Osteoblast (primary cell): ENCODE measurements at places on chromosomes 4 and X.

GRCh38 chr4:67160394-67160793, 384.9 kb downstream of the CENPC start:
- DNase-seq = no peak
- no peak overlapping the region for H3K4me3 ChIP-seq
- H3K27me3 ChIP-seq = no peaks in the 10 kb centered on the region
- no peak overlapping the region for H3K27ac ChIP-seq

DNA sequence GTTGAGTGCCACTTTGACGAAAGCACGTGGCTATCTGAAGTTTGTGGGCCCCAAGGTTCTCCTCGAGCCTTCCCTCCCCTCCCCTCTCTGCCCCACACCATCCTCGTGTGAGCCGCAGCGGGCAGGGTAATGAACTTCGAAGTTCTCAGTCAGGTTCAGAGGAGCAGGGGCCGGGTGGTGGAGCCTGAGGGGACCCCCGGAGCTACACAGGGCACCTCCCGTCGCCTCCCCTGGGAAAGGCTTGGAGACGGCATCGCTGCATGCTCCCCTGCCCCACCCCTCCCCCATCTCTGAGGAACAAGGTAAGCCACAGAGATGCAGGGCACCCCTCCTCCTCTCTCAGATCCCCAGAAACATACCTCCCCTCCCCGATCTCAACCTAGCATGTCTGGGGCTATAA, 2.8 kb upstream of the NKX1-1 start:
- no peaks in the 10 kb centered on the region for H3K4me1 ChIP-seq
- peak; percentile 93 for DNase-seq
- H3K4me3 ChIP-seq = no peak overlapping the region
- peaks cover 54% of the 10 kb centered on the region for H3K27me3 ChIP-seq
- no peaks in the 10 kb centered on the region for H3K36me3 ChIP-seq

- no peaks in the 10 kb centered on the region for H3K4me1 ChIP-seq
- no peaks in the 10 kb centered on the region for H3K36me3 ChIP-seq
- no peak overlapping the region for H3K4me3 ChIP-seq
- DNase-seq = no peak
- no peak overlapping the region for H3K27ac ChIP-seq
Measured at GRCh38 chr4:42954963-42955669, 62.6 kb downstream of the GRXCR1 start.

- no peaks in the 10 kb centered on the region for H3K36me3 ChIP-seq
- H3K27me3 ChIP-seq = no peaks in the 10 kb centered on the region
- H3K27ac ChIP-seq = no peak overlapping the region
- DNase-seq = peak; percentile 31
- no peak overlapping the region for H3K4me3 ChIP-seq
- H3K4me1 ChIP-seq = no peaks in the 10 kb centered on the region
Measured at GRCh38 chr4:142434519-142435224, 411.4 kb downstream of the INPP4B start.

- H3K27me3 ChIP-seq = no peaks in the 10 kb centered on the region
- H3K4me1 ChIP-seq = peaks cover 7% of the 10 kb centered on the region
- H3K27ac ChIP-seq = no peak overlapping the region
- no peak overlapping the region for H3K4me3 ChIP-seq
Measured at GRCh38 chrX:12992544-12993118, 17.7 kb downstream of the TMSB4X start.

- peak; percentile 87 for DNase-seq
- no peak overlapping the region for H3K4me3 ChIP-seq
- H3K27ac ChIP-seq = no peak overlapping the region
- peaks cover 8% of the 10 kb centered on the region for H3K27me3 ChIP-seq
Measured at GRCh38 chrX:151753313-151754046, 18.9 kb downstream of the CNGA2 start.

DNA sequence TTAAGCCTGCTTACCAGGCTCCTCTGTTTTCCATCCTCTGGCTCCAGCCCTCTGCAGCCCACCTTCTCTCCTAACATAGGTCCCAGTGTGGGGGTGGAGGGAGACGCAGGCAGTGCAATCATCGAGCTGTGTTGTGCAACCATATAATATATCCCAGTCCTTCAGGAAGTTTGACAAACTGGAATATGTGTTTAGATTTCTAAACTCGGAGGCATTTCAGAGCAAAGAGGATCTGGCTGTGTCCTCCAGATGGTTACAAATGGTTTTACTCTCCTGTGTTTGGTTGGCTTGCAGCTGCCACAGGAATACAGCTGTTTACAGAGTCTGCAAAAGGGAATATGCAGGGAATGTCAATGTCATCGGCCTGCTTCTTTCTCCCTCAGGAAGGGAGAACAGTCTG, 195.3 kb upstream of the LNX1 start:
- H3K27me3 ChIP-seq = no peaks in the 10 kb centered on the region
- H3K36me3 ChIP-seq = no peaks in the 10 kb centered on the region
- no peak overlapping the region for H3K27ac ChIP-seq
- no peak for DNase-seq
- peaks cover 16% of the 10 kb centered on the region for H3K4me1 ChIP-seq

- no peak overlapping the region for H3K4me3 ChIP-seq
- H3K27ac ChIP-seq = no peak overlapping the region
Measured at GRCh38 chr4:7189475-7190277, 2.7 kb upstream of the SORCS2 start.

- H3K4me1 ChIP-seq = no peaks in the 10 kb centered on the region
- no peaks in the 10 kb centered on the region for H3K27me3 ChIP-seq
- DNase-seq = no peak
- no peak overlapping the region for H3K4me3 ChIP-seq
Measured at GRCh38 chr4:184856277-184856609, 30.5 kb upstream of the ACSL1 start.

- H3K36me3 ChIP-seq = no peaks in the 10 kb centered on the region
- H3K4me1 ChIP-seq = no peaks in the 10 kb centered on the region
- no peak overlapping the region for H3K27ac ChIP-seq
- no peak overlapping the region for H3K4me3 ChIP-seq
- no peak for DNase-seq
Measured at GRCh38 chr4:45550766-45551366, 573.0 kb downstream of the GABRG1 start.

DNA sequence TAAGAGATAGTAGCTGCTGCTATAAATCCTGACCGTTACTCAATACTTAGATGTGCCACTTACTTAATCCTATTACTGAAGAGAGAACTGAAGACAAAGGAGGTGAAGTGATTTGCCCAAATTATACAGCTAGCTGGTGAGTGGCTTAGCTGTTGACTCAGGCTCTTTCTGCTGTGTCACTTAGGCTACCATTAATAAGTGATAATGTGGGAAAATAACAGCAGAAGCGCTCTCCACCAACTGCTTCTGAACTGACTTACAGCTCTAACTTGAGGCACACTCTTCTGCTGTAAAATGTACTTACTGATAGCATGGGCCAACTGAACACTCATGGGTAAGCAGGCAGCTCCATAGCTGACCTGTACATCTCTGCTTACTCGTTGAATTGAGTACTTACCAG, 7.5 kb upstream of the KLHL5 start:
- H3K4me3 ChIP-seq = no peak overlapping the region
- H3K4me1 ChIP-seq = no peaks in the 10 kb centered on the region
- no peaks in the 10 kb centered on the region for H3K27me3 ChIP-seq

DNA sequence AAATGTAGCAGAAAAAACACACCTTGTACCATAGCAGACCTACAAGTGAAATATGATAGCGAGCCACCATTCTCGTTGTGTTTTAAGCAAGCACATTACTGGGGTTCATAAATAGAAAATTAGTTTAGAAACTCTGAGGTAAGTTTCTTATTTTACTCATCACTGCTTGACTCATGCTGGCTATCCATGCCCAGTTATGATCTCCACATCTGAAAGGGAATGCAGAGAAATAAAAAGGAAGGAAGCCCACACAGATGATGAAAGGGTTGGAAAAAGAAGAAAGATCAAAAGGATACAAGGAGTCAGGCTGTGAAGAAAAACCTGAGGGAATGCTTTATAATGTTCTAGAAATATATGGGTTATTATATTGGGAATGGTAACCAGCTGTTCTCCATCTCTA, 54.5 kb downstream of the CAMK2D start:
- no peak for DNase-seq
- H3K27ac ChIP-seq = peak overlapping the region; percentile 18
- H3K4me3 ChIP-seq = no peak overlapping the region
- no peaks in the 10 kb centered on the region for H3K27me3 ChIP-seq

DNA sequence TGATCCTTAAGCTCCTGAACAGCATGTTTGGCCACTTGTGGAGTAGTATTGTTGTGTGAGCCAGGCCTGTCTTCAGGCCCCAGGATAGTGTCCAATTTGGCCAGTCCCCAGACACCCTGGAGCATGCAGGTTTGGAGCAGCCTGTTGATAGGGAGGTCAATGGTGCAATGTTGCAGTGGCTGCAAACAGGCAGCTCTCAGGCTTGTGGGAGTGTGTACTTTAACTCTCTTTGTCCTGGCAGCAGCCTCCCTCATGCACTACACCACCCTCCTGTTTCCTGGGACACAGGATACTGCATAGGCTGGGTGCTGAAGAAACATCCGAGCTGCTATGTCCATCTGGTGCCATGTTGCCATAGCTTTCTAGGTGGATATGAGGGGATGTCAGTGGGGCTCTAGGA, 24.0 kb downstream of the TECRL start:
- H3K27me3 ChIP-seq = no peaks in the 10 kb centered on the region
- H3K36me3 ChIP-seq = no peaks in the 10 kb centered on the region
- no peak overlapping the region for H3K27ac ChIP-seq
- H3K4me3 ChIP-seq = no peak overlapping the region
- H3K4me1 ChIP-seq = no peaks in the 10 kb centered on the region

- no peaks in the 10 kb centered on the region for H3K36me3 ChIP-seq
- DNase-seq = no peak
- H3K27ac ChIP-seq = no peak overlapping the region
- H3K4me3 ChIP-seq = no peak overlapping the region
- H3K27me3 ChIP-seq = no peaks in the 10 kb centered on the region
Measured at GRCh38 chr4:148868191-148868590, 426.0 kb upstream of the NR3C2 start.

GRCh38 chr4:42489095-42489494, 91.8 kb downstream of the SHISA3 start:
- H3K4me1 ChIP-seq = no peaks in the 10 kb centered on the region
- no peak overlapping the region for H3K27ac ChIP-seq
- H3K36me3 ChIP-seq = no peaks in the 10 kb centered on the region
- no peaks in the 10 kb centered on the region for H3K27me3 ChIP-seq
- DNase-seq = no peak

DNA sequence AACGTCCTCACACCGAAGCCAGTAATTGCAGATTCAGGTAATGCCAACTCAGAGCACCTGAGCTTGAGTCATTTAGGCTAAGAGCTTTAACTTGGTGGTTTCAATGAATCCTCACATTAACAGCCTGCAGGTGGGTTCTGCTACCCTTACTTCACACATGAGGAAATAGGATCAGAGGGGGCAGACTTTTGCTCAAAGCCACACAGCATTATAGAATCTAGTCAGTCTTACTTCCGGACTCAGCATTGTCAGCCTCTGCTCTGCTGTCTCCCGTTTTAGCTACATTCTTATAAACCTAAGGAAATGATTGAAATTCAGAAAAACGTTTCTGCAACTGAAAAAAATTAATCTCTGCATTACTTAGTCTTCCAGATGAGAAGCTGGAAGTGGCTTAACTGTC, 6.0 kb downstream of the C4orf50 start:
- peak; percentile 62 for DNase-seq
- no peak overlapping the region for H3K27ac ChIP-seq
- peaks cover 4% of the 10 kb centered on the region for H3K27me3 ChIP-seq
- no peaks in the 10 kb centered on the region for H3K36me3 ChIP-seq

GRCh38 chr4:102402223-102402622, 56.9 kb upstream of the SLC39A8 start:
- no peak overlapping the region for H3K27ac ChIP-seq
- no peaks in the 10 kb centered on the region for H3K36me3 ChIP-seq
- no peak overlapping the region for H3K4me3 ChIP-seq
- no peak for DNase-seq
- H3K27me3 ChIP-seq = no peaks in the 10 kb centered on the region
- H3K4me1 ChIP-seq = no peaks in the 10 kb centered on the region

DNA sequence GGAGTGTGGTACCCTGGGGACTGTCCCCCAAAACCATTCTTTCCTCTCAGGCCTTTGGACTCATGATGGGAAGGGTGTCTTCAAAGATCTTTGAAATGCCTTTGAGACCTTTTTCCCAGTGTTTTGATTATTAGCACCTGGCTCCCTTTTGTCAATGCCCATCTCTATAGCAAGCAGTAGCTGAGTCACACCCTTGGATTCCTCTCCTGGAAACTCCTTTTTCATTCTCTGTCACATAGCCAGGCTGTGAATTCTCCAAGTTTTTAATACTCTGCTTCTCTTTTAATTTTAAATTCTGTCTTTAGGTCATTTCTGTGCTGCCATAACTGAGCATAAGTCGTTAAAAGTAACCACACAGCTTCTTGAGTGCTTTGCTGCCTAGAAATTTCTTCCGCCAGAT, 29.7 kb downstream of the IL21 start:
- no peaks in the 10 kb centered on the region for H3K4me1 ChIP-seq
- H3K27ac ChIP-seq = no peak overlapping the region
- H3K36me3 ChIP-seq = no peaks in the 10 kb centered on the region
- no peak for DNase-seq
- peaks cover 9% of the 10 kb centered on the region for H3K27me3 ChIP-seq

- no peak for DNase-seq
- no peak overlapping the region for H3K4me3 ChIP-seq
- H3K27ac ChIP-seq = no peak overlapping the region
- no peaks in the 10 kb centered on the region for H3K36me3 ChIP-seq
Measured at GRCh38 chr4:102843938-102844337, 16.6 kb upstream of the UBE2D3 start.

GRCh38 chr4:169611157-169611556, 1.2 kb downstream of the NEK1 start:
- peaks cover 22% of the 10 kb centered on the region for H3K4me1 ChIP-seq
- peak overlapping the region; percentile 98 for H3K4me3 ChIP-seq
- no peaks in the 10 kb centered on the region for H3K27me3 ChIP-seq
- DNase-seq = no peak
- H3K27ac ChIP-seq = peak overlapping the region; percentile 99
